ENCODE measurements at places on chromosomes 16 and 17. TPM values are rescaled to one million over a fixed set of nuclear protein-coding genes. Genes with fewer than 3 reads are reported as not detected.

Gene TEX14
- 0.76 TPM for total RNA-seq

Gene PRKCB
- total RNA-seq: 12.7 TPM

Gene UMOD
- not detected for total RNA-seq

Gene CHST4
- total RNA-seq: not detected

Gene METTL23
- 29.1 TPM for total RNA-seq

Gene NPIPA2
- 9.8 TPM for total RNA-seq

Gene KRT32
- total RNA-seq: 0.67 TPM

Gene CENPN
- 3.9 TPM for total RNA-seq

Gene SPHK1
- total RNA-seq: 19.4 TPM

Gene SCIMP
- total RNA-seq: 4.9 TPM

Gene ZNF205
- total RNA-seq: 12.3 TPM

Gene TP53TG3B
- not detected for total RNA-seq

Gene SHISA9
- total RNA-seq: 3.8 TPM

Gene CHTF18
- total RNA-seq: 18.9 TPM

Gene KRTAP9-4
- not detected for total RNA-seq

Gene KIF18B
- total RNA-seq: 0.40 TPM
